ENCODE measurements at places on chromosomes 7 and 10.

DNA sequence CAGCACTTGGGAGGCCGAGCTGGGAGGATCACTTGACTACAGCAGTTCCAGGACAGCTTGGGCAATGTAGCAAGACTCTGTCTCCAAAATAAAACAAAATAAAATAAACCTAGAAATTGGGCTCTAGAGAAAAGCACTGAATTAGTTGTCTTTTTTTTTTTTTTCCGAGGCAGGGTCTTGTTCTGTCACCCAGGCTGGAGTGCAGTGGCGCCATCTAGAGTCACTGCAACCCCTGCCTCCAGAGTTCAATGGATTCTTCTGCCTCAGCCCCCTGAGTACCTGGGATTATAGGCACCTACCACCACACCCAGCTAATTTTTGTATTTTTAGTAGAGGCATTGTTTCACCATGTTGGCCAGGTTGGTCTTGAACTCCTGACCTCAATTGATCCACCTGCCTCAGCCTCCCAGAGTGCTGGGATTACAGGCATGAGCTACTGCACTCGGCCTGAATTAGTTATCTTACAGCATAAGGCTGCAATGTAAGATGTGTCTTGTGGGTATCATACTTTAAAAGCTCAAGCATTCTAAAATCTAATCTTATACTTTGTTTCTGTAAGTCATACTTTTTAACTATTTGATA is 12.8 kb downstream of the MEIG1 start:
- DNase-seq, result no peak

GRCh38 chr7:8965177-8965576 is 531.8 kb downstream of the NXPH1 start:
- no peak for DNase-seq

DNA sequence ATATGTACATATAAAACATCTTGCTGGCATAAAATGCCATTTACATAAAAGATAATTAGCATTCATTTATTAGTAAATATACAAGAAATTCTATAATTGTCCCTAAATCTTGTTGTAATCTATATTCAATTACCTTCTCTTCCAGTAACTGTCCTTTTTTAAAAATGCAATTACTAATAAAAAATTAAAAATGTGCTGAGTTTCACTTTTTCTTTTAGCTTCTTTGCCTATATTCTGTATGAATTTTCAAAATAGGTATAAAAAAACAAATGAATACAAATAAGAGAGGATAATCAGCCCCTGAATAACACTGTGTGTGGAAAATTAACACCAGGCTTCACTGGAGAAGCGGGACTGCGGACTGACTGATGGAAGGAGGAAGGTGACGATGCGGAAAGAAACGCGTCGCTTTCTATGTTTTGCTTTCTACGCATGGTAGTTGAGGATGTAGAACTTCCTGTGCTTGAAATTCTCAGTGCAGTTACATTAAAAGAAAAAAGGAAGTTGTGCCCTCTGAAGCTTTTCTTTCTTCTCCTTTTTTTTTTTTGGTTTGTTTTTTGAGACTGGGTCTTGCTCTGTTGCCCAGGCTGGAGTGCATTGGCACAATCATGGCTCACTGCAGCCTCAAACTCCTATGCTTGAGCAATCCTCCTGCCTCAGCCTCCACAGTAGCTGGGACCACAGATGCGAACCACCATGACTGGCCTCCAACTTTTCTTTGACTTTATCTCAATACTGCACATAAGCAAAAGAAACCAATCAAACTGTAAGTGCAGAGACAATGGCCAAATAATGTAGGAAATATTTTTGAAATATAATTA is 7.4 kb upstream of the ZMYND11 start:
- no peak for DNase-seq

GRCh38 chr7:6730343-6730633 is 23.5 kb upstream of the ZNF12 start:
- no peak for DNase-seq

DNA sequence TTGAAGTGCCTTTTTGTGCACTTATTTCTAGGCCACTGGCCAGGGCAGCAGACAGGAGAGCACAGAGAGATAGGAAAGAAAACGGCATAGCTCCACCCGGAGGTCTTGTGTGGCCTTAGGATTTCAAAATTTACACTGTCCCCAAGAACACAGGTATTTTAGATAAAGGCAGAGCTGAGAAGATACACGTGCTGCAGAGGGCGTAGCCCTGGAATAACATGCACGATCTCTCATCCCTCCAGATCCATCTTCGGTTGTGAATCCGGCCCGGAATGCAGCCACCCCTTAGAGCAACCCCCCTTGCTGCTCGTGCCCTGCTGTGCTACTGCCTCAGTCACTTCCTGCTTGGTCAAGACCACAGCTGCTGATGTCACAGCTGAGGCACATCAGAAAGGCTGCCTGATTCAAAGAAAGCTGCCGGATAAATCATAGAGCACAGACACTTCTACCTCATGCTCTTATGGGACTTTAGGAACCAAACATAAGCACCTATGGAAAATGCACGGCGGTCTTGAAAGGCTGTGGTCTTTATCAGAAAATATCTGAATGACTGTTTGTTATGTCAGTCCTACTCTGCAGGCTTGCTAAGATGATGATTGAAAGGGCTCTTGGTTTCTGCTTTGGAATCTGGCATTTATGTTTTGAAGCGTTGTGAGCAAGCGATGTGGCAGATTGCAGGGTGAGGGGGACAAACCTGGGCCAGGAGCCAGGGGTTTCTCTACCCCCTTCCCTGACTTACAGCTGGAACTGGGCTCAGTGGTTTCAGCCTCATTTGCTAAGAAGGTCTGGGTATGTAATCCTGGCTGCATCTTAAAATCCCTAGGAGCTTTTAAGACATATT is 152.0 kb downstream of the SVIL start:
- DNase-seq, result no peak

DNA sequence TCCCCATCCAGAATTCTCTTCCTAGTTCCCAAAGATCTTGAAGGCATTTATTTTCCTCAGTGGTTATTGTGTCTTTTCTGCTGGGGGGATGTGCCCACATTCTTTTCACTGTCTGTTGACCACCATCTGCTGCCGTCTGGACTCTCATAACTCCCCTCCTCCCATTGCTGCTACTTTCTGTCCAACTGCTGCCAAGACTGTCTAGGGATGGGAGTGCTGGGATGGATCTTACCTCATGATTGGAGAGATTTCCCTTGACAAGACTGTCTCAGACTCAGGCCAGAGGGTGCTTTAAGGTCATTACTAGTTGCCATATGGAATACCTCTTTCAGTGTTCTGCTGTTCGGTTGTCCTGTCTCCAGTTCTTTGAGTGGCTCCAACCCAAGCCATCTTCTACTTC is 141.6 kb downstream of the C1GALT1 start:
- DNase-seq, result no peak

GRCh38 chr10:1063232-1063865 is 7.2 kb downstream of the WDR37 start:
- no peak for DNase-seq

GRCh38 chr7:157318015-157318706 is 18.6 kb upstream of the DNAJB6 start:
- no peak for DNase-seq

DNA sequence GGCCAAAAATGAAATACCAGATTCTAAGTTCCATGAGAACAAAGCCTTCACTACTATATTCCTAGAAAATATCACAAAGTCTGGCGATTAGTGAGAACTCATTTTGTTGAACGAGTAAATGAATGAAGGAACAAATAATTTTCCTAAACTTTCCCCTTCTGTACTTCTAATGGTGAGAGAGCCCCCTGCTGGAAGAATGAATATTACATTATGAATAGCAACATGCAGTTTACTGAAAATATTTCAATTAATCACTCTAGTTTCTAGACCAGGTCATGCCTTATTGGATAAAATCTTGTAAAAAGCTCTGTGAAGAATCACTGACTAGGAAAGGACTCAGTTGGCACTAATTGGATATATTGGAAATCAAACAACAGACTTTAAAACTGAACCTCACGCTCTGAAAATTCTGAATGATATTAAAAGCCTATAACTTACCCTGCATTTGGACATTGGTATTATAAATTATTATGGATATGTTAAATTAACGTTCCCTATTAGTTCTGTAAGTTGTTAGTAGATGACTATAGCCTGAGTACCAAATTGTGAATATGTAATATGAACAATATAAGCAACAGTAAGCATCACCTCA is 32.4 kb upstream of the MTPN start:
- no peak for DNase-seq

Data from stimulated activated CD4-positive, alpha-beta T cell treated with anti-CD3 and anti-CD28 coated beads, Interleukin-15, amount 100 ng/mL, for 48 hours (primary cell).